ENCODE measurements at places on chromosomes 13 and 19. TPM values are rescaled to one million over a fixed set of nuclear protein-coding genes. Genes with fewer than 3 reads are reported as not detected.

DNA sequence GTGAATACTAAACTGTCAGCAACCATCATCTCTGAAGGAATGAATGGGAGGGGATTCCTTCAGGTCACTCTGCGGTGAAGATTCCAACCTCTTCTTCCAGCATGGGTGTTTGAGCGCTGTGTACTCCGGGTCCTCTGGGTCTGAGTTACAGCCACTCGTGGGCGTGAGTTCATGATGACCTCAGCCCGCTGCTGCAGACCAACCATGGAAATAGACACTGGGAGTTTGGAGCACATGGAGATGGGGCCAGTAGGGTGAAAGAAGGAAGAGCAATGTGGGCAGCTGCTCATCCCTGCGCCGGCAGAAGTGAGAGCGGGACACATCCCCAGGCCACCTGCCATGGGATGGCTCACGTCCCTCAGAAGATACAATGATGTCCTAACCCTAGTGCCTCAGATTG is 16.8 kb upstream of the RAB20 start:
- no peak for DNase-seq

DNA sequence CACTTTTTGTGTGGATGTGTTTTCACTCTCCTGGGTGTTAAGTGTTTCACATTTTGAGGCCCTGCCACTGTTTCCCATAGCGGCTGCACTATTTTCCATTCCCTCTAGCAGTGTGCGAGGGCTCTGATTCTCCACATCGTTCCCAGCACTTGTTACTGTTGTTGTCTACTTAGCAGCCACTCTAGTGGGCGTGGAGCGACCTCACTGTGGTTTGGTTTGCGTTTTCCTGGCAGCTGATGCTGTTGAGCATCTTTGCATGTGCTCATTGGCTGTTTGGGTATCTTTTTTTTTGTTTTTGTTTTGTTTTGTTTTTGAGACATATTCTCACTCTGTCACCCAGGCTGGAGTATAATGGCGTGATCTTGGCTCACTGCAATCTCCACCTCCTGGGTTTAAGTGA is 14.4 kb downstream of the NAXD start:
- DNase-seq = no peak

The IL17D gene
- 0.67 TPM for total RNA-seq

The IL4I1 gene
- total RNA-seq = 0.36 TPM
